ENCODE measurements at places on chromosomes 1 and 21. TPM values are rescaled to one million over a fixed set of nuclear protein-coding genes. Genes with fewer than 3 reads are reported as not detected.

The SPRR2A gene
- polyA plus RNA-seq: not detected

The CBS gene
- polyA plus RNA-seq: not detected

The NPR1 gene
- not detected for polyA plus RNA-seq

GRCh38 chr1:86872086-86872485, 41.8 kb downstream of the SELENOF start:
- no peak overlapping the region for H3K4me3 ChIP-seq
- no peaks in the 10 kb centered on the region for H3K36me3 ChIP-seq
- H3K4me1 ChIP-seq: no peaks in the 10 kb centered on the region
- H3K27me3 ChIP-seq: no peaks in the 10 kb centered on the region
- no peak for DNase-seq
- no peak overlapping the region for H3K27ac ChIP-seq

DNA sequence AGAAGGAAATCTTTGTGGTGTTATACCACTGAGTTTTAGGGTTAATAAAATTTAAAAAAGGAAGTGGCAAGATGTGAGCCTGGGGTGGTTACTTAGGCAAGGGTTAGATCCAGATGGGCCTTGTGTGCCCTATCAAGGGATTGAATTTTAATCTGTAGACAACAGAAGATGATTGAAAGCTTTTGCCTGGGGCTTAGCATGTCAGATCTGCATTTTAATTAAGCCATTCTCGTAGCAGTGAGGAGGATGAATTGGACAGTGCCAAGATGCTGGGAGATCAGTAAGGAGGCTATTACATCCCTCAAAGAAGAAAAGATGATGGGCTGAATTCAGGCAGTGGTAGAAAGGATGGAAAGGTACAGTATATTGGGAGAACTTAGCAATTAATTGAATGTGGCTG, 42.3 kb downstream of the HMGB4 start:
- no peak for DNase-seq
- H3K27ac ChIP-seq: no peak overlapping the region
- no peaks in the 10 kb centered on the region for H3K4me1 ChIP-seq
- H3K4me3 ChIP-seq: no peak overlapping the region
- H3K36me3 ChIP-seq: no peaks in the 10 kb centered on the region

DNA sequence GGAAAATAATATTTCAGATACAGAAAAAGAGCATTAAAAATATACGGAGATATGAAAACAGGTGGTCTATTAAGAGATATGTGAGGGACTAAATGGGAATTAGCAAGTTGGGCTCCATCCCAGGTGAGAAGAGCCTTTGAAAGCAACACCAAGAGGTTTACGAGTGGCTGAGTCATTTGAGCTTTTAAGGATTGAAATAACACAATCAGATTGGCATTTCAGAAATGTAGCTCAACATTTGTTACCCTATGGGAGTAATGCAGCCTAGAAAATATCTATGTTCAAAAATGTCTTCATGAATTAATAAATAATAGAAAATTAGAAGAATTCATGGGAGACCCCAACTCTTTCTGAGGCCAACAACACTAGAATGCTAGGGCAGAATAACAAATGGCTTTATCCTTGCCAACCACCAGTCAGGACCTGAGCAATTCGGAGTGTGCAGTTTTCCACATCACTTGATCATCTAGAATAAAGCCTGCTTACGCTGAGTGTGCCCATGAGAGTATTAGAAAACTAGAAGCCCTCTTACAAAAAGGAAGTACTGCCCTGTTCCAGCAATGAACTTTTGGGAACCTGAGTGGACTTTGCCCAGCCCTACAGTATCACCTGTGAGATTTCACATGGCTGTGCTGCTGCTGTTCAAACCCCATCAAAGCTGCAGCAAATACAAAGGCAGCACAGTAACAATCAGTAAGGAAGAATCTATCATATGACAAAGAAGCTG, 538.0 kb upstream of the CAMK1G start:
- H3K27me3 ChIP-seq: no peaks in the 10 kb centered on the region
- no peak overlapping the region for H3K27ac ChIP-seq
- no peaks in the 10 kb centered on the region for H3K4me1 ChIP-seq
- H3K36me3 ChIP-seq: no peaks in the 10 kb centered on the region
- DNase-seq: no peak

Measured in CD8-positive, alpha-beta memory T cell (primary cell).